NCI-H1436 treated with DMSO at 0.1 percent for 48 hours (cell line): ENCODE measurements at places on chromosomes 2 and 18.

DNA sequence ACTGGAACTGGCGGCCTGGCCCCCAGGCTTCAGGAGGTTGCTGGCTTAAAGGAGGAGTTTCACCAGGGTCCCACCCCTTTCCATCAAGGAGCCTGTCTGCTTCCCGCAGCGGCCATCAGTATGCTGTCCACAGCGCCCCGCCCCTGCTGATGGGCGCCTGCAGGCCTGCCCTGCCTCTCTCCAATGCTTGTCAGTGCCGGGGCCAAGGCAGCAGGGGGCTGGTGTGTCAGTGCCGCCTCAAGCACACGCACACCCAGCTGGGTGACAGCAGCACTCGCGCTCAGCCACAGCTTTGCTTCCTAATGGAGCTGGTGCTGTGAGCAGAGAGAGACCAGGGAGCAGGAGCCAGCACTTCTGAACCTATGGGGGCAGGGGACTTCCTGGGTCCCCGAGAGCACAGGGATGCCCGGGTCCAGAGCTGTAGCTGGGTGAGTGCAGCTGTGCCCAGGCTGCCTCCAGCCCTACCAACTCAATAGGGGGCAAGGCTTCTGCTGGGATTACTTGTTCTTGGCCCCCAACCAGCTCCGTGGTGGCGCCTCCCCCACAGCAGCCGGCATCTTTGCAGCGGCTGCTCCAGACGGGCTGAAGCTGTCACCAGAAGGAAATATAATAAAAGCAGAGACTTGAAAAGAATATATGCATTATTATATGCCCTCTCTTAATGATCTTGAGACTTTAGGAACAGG is 377.2 kb upstream of the LRATD1 start:
- no peak for DNase-seq

DNA sequence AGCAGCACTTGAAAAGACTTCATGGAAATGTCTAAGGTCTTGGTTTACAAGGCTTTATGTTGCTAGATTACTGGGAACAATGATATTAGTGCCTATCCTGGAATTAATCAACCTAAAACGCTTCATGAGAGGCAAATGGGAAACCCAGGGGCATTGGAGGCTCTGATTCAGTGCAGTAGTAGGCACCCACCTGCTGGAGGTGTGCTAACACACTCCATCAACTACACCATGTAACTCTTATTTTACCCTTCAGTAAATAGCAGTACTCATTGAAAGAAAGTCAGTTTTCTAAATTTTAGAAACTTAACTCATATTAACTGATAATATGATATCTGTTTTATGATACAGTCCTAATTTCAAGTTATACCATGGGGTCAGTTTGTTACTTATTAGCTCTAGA is 17.4 kb upstream of the HNRNPA3 start:
- no peak for DNase-seq

GRCh38 chr2:209376686-209377085 is 47.2 kb upstream of the MAP2 start:
- DNase-seq = no peak

- DNase-seq = no peak
Measured at GRCh38 chr18:9906481-9906880, 7.3 kb upstream of the VAPA start.

DNA sequence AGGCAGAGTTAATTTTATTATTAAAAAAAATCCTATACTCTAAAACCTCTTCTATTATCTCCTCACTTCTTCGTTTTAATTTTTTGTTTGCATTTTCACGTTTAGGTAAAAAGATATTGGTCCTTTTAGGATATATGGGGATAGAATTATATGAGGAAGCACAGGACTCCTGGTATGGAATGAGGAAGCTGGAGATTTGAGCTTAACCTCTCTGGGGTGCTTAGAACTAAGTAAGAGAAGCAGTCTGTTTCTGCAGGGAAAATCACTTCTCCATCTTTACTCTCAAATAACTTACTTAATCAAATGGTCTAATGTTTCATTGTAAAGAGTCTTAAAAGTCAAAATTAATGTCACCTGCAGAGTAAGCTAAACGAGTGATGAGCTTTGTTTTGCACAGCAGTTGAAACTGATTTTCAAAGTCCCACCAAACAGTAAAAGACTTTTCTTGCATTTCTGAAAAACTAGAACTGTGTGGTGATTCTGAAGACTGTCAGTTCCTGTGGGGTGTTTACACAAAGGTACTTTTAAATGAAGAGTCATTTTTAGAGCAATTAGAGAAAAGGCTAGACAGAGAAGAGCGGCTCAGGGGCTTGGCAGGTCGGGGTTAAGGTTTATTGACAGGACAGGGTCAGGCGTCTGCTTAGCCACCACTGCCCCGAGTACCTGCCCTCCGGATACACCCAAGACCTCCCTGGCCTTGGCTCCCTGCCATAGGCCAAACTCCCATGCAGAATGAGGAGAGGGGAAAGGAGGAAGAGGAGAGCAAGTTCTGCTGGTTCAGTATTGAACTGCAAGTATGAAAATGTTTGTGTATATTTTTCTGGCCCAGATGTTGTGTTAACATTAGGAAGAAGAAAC is 21.6 kb downstream of the METAP1D start:
- DNase-seq = no peak
